ENCODE measurements at places on chromosomes 5 and 9.

- no peak for DNase-seq
Observed at GRCh38 chr5:111511831-111512374, 432 bp downstream of the STARD4 start.

- no peak for DNase-seq
Observed at GRCh38 chr5:136081217-136081591, 51.4 kb upstream of the SMAD5 start.

DNA sequence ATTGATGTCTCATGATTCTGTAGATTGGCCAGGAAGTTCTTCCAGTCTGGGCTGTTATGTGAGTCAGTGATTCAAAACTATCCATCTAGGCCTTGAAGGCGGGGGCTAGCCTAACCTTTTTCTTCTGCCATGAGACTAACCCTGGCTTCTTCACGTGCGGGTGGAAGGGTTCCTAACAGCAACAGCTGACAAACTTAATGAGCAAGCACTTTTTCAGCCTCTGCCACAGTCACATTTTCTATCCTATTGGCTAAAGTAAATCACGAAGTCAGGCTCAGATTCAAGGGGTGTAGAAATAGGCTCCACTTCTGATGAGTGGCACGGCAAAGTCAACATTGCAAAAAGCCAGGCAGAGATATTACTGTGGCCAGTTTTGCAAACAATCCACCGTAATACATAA, 68.4 kb downstream of the STK32A start:
- DNase-seq = no peak

- DNase-seq = no peak
Observed at GRCh38 chr5:17381932-17382331, 116.1 kb upstream of the TAF11L2 start.

DNA sequence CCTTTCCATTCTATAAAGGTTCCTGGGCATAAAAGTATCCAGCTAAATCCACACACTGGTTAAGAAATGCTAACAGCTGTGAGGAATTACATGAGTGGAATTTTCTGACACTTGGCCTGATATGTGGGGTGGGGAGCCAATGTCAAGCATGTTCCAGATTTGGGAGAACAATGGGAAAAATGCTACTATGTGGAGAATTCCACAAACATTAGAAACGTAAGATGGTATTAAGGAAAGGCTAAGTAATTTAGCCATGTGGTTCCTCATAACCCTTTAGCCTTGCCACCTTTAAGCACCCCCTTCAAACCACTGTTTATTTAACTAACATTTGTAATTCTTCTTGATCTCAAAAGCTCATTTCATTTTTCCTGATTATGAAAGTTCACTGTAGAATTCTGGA, 149.2 kb downstream of the GNA14 start:
- DNase-seq = no peak

DNA sequence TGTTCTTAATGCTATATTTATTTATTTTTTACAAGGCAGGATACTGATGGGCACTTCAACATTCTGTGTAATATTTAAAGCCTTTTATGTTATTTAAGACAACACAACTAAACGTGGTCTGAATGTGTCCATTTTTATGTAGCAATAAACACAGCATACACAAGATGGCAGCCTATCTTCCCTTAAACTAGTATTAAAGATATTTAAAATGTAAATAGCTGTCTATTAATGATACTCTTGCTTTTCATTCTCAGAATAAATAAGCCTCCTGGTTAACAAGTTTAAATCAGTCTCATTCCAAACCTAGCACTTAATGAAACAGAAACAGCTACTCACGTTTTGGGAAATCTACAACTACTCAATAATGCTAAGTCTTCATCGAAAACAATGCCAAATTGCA, 315.7 kb downstream of the MCTP1 start:
- no peak for DNase-seq

DNA sequence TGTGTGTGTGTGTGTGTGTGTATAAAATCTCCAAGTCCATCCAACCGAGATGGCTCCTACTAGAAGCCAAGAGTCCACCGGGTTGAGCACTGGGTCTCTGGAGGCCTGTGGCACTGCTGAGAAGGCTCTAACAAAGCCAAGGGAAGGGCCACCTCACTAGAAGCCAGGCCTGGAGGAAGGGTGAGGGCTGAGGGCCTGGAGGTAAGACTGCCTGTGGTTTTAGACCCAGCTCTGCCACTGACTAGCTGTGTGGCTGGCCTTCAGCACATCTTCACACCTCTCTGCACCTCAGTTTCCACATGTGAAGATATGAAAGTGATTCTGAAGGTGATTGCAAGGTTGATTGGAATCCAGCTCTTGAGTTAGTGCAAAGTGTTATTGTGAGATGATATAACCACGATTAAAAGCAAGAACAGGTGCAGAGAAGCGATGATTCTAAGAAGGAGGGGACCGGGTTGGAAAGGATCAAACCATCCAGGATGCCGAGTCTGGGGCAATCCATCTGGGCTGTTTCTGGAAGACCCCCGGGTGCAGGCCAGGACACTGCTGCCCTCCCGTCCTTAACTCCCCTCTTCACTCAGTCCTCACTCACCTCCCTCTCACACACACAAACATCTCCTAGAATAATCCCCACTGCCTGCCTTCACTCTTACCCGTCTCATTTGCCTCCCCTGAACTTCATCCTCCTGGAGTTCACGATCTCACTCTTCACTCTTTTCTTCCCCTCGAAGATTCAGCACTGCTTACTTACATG, 2.3 kb downstream of the IL4 start:
- DNase-seq = no peak

All from activated CD4-positive, alpha-beta T cell treated with anti-CD3 and anti-CD28 coated beads for 48 hours (primary cell).